ENCODE measurements at places on chromosomes 12 and 14.

DNA sequence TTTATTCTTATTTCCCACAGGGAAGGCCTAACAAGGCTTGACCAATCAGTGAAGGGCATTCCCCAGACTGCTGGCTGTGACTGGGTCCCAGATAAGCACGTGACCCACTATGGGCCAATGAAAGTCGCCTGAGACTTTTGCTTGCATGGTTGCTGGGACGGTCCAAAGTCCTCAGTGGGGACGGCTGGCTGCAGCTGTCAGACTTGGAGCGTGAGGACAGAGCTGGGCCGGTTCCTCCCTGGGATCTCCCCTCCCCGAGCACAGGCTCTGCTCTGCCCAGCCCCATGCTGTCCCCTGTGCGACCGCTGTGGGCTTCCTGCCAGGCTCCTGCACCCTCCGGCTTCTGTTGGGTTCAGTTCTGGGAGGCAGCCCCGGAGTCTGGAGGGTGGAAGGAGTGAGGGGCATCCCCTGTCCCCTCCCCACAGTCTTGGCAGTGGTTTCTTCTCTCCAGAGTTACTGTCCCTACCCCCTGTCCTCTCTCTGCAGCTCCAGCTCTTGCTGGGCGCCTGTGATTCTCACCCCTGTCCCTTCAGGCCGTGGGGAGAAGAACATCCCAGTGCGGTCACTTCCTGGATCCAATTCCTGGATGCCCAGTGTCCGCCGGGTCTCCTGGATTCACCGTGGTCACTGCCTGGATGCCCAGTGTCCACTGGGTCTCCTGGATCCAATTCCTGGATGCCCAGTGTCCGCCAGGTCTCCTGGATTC lies 50.1 kb downstream of the GALNT9 start:
- DNase-seq = no peak

DNA sequence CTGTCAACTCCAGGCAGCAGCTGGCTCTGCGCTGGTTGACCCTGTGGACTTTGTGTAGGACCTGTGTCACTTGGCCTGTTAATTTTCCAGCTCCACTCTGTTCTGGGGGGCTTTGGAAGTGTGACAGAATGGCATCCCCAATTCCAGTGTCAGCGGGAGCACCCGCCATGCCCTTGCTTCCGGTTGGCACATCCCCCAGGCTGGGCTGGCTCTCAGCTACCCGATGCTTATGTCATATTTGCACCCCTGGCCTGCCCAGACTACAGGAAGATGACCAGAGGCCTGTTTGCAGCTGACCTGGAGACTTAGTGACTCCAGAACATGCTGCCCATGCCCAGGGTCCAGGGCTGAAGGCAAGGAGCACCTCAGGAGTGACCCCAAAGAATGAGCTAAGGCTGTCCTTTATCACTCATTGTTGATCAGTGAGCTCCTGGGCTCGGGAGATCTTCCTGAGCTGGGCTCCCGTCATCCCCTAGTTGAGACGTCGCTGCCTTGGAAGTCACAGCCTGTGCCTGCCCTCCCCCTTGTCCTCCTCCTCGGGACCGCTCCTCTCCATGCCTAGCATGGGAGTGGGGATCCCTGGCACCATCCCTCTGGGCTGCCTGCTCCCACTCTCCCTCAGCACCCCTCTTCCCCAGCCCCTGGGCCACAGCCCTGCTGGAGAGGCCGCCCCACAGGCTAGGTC lies 163.4 kb upstream of the RTL1 start:
- no peak for DNase-seq

DNA sequence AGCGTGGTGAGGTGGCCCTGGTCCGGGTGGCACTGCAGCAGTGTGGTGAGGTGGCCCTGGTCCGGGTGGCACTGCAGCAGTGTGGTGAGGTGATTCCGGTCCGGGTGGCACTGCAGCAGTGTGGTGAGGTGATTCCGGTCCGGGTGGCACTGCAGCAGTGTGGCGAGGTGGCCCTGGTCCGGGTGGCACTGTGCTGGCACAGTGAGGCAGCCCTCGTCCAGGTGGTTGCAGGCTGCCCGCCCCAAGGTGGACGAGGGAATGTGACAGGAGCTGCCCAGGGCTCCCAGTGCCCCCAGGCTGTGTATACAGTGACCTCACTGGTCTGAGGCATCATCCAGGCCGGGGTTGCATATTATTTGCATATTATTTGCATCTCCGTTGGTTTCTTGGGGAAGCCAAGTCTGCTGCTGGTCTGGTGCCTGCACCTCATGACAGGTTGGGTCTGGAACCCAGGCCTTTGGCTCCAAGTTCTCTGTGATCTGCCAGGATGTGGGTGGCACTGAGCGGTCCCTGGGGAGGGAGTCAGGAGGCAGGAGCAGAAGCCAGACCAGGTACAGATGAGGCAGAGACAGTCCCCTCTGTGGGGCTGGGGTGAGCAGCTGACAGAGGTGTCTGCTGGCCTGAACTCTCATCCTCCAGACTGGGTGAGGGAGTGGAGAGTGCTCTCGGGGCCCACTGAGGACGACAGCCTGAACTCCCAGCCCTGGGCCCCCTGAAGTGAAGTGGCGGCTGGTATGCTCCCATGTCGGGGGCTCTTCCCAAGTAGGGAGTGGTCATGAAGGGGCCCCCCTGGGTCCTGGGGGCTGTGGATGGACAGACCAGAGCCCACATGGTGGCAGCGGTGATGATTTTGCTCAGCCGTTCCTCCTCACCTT lies 79.3 kb downstream of the KIF26A start:
- no peak for DNase-seq

- no peak for DNase-seq
These were observed 18.3 kb downstream of the GLRX5 start for GRCh38 chr14:95553141-95553540.

DNA sequence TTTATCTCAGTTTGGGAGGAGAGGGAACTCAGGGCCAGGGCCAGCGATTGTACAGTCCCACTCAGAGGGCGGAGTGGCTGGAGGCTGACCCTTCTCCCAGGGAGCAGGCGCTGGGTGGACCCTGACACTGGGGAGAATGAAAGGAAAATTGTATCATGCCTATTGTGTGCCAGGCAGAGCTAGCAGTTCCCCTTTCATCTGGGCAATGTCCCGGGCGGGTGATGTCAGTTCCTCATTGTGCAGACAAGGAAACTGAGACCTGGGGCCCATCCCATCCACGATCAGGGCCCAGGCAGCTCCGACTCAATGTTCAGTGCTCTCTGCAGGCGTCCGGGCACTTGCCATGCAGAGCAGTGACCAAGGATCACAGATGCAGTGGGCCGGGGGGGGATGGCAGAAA lies 101.9 kb upstream of the RTL1 start:
- DNase-seq = no peak

- DNase-seq = no peak
These were observed 34.0 kb upstream of the HECTD1 start for GRCh38 chr14:31241450-31242114.

- no peak for DNase-seq
These were observed 57.9 kb downstream of the BCL2L14 start for GRCh38 chr12:12128670-12129069.

DNA sequence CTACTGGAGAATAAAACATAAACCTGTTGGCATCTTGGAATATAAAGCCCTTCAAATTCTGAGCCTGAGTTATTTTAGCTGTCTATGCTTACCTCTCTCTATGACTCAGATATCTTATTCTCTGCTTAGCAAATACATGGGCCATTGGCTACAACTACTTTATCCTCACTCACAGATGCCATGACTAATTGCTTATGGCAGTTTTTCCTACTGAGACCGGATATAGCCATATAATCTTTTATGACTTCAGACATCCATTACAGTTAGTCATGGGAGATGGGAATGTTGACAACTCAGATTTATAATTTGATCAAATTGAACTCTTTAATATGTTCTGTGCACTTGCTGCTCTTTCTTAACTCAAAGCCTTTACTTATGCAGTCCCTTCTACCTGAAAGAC lies 502.4 kb upstream of the ATP2B1 start:
- DNase-seq = no peak

DNA sequence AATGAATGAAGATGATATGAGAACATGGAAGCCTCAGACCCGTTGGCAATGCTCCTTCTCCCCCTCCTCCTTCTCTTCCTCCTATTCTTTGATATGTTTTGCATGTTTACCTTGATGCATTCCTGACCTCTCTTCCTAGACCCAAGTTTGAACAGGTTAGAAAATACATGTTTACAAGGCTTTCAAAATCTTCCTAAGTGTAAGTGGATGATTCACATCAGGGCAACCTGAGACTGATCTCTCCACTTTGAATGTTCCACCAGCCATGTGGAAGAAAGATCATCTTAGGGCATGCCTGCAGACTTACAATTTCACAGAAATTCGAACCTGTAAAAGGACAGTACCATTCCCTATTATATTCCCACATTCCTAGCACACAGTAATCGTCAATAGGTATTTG lies 18.0 kb upstream of the LDHB start:
- DNase-seq = no peak

- no peak for DNase-seq
These were observed 635 bp downstream of the LTA4H start for GRCh38 chr12:96034621-96035282.

Measured in activated T-cell treated with anti-CD3 and anti-CD28 coated beads for 24 hours (primary cell).